ENCODE measurements at places on chromosomes 12 and 14. TPM values are rescaled to one million over a fixed set of nuclear protein-coding genes. Genes with fewer than 3 reads are reported as not detected.

The RASAL1 gene
- total RNA-seq = not detected

The PLA2G1B gene
- not detected for total RNA-seq

The SDR9C7 gene
- total RNA-seq = not detected

The BHLHE41 gene
- total RNA-seq = 2.3 TPM

The NELL2 gene
- total RNA-seq = 0.26 TPM

The E2F7 gene
- total RNA-seq = 4.6 TPM

The DENND5B gene
- total RNA-seq = 3.6 TPM

The AMDHD1 gene
- 0.33 TPM for total RNA-seq

The CMTM5 gene
- total RNA-seq = 0.77 TPM

The TAS2R8 gene
- not detected for total RNA-seq

The ACTN1 gene
- total RNA-seq = 254 TPM

The HRK gene
- under 0.01 TPM for total RNA-seq

The SDSL gene
- 12.4 TPM for total RNA-seq

The FRMD6 gene
- 157 TPM for total RNA-seq

The MGP gene
- total RNA-seq = 2.0 TPM

The TMPRSS12 gene
- total RNA-seq = not detected

The TMEM117 gene
- 6.2 TPM for total RNA-seq

The TMED8 gene
- 7.4 TPM for total RNA-seq

The RAD9B gene
- total RNA-seq = 0.77 TPM

The FOXN4 gene
- total RNA-seq = not detected

The IFNG gene
- total RNA-seq = not detected

The MIP gene
- not detected for total RNA-seq

The TSPAN11 gene
- total RNA-seq = 2.6 TPM

The IL31 gene
- not detected for total RNA-seq

The FGD6 gene
- total RNA-seq = 5.6 TPM

The GABARAPL1 gene
- 186 TPM for total RNA-seq

The AP1G2 gene
- total RNA-seq = 9.2 TPM

The RESF1 gene
- total RNA-seq = 12.7 TPM

The RTL1 gene
- not detected for total RNA-seq

The ALX1 gene
- not detected for total RNA-seq

The NEMP1 gene
- total RNA-seq = 7.7 TPM

Measured in fibroblast of lung (primary cell).